Mammary epithelial cell (primary cell): ENCODE measurements at places on chromosomes 3 and 15. TPM values are rescaled to one million over a fixed set of nuclear protein-coding genes. Genes with fewer than 3 reads are reported as not detected.

Gene GPR176
- 20.7 TPM for total RNA-seq

Gene TPM1
- 1,538 TPM for total RNA-seq

Gene METTL6
- total RNA-seq: 21.5 TPM

Gene UBAP1L
- total RNA-seq: 2.3 TPM in 2 replicates

Gene CCDC80
- 25.9 and 30.3 TPM in 2 replicates for total RNA-seq

Gene ZNF619
- total RNA-seq: 7.8 and 8.7 TPM in 2 replicates

Gene CISH
- 1.2 and 2.8 TPM in 2 replicates for total RNA-seq

Gene ATP13A5
- not detected in 2 replicates for total RNA-seq

Gene THPO
- total RNA-seq: not detected in 2 replicates

Gene CFAP91
- total RNA-seq: 0.17 TPM

Gene KLHL18
- 33.6 and 35.9 TPM in 2 replicates for total RNA-seq

Gene BTLA
- total RNA-seq: not detected

Gene FRMD4B
- 42.0 TPM for total RNA-seq

Gene C3orf62
- total RNA-seq: 2.3 TPM

Gene RTP4
- total RNA-seq: 0.19 and 0.21 TPM in 2 replicates

Gene CYP1A2
- total RNA-seq: not detected

Gene RPSA
- total RNA-seq: 874 TPM

Gene BFSP2
- total RNA-seq: not detected in 2 replicates

Gene UCN2
- total RNA-seq: 6.8 TPM

Gene RARRES1
- total RNA-seq: 0.52 TPM in 1 of 2 replicates, not detected in the other

Gene PLA2G4D
- 0.19 TPM in 1 of 2 replicates, not detected in the other for total RNA-seq

Gene FBXW12
- total RNA-seq: not detected

Gene FANCD2OS
- not detected for total RNA-seq

Gene FBXL22
- total RNA-seq: 0.29 and 0.40 TPM in 2 replicates

Gene LIPC
- total RNA-seq: not detected
